ENCODE measurements at places on chromosomes 2 and 18.

DNA sequence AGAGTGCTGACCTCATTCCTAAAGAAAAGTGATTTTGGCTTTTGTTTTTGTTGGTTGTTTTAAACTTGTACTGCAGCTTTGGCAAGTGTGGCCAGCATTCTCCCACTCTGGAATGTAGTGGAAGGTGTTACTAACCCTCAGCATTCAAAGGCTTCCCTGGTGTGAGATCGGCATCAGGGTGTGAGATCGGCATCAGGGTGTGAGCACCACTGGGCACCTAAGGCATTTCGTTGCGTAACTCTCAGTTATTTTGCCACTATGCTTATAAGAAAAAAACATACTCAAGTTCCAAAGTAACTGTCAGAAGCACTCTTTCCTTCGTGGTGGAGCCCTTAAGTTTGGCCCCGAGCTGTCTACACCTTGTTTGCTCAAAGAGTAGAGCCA, 1.7 kb downstream of the CYBRD1 start:
- no peak for DNase-seq

- DNase-seq: no peak
These were observed 12.1 kb downstream of the SERTAD2 start for GRCh38 chr2:64641599-64641998.

- DNase-seq: no peak
These were observed 743 bp downstream of the HADHA start for GRCh38 chr2:26243470-26244308.

DNA sequence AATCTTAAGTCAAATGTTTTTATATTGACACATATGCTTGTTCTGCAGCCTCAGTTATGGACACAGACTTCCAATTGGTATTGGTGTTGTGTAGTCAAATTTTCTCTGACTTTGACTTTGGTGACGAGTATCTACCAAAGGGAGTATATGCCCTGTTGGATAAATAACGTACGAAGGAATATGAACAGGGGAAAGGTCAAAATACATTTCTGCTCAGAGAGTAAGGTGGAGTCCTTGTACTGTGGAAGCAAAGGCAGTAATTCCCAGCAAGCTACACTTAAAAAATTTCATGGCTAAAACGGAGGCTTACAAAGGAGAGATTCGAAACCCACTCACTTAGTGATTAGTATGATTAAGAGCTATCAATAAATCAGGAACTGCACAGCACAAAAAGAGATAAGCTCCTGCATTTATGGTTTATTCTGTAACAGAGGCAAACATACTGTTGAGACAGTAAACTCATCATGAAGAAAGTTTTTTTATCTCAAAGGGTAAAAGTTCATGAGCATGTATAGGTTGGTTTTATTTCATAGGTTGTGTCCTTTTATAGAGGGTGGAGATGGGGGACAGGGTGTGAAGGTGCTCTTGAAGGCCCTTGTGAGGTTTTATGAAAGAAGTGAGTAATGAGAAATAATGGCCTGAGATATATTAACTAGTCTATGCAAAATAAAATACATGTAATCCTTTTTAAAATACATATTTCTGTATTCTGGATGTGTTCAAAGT, 142.7 kb downstream of the CD226 start:
- DNase-seq: no peak

DNA sequence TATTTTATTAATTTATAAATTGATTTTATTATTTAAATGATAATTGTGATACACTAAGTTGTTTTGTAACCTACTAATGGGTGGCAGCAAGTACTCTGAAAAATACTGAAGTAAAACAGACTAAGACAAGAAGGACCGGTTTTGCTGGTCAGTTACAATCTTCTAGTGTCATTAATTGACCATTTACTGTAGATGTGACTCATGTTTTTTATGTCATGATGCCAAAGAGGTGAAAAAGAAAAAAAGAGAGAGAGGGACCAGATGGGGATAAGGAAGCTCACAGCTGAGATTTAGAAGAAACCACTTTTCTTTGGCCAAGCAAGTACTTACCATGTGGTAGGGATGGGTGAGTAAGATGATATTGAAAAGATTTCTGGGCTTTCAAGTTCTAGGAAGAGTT, 955.8 kb upstream of the LRRTM1 start:
- no peak for DNase-seq

DNA sequence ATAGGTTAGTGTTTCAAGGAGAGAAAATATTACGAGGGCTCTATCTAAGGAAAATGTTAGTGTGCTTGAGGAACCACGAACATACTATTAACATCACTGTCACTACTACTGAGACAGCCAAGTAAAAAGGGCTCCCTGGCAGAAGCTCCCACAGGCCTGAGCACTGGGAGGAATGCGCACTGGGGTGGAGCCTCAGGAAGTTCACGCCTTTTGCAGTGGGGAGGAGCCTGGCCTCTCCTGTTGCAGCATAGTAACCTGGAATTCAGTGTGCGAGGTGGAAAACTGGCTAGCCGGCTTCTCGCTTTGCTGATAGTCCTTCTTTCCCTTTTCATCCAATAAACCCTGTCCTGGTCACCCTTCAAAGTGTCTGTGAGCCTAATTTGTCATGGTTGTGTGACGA, 250.3 kb downstream of the ERBB4 start:
- no peak for DNase-seq

DNA sequence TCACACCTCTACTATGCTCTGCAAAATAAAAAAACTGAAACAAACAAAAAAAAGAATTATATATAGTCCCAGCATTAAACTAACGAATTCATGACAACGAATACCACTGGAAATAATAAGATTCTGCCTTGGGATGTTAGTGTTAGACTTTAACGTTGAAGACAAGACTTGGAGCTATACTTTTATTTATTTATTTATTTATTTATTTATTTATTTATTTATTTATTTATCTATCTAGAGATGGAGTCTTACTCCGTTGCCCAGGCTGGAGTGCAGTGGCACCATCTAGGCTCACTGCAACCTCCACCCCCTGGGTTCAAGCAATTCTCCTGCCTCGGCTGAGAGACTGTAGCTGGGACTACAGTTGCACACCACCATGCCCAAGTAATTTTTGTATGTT, 27.2 kb upstream of the PAPOLG start:
- no peak for DNase-seq

- no peak for DNase-seq
These were observed 140.1 kb upstream of the B3GNT2 start for GRCh38 chr2:62055724-62056336.

- DNase-seq: peak; percentile 49
These were observed 68.1 kb upstream of the PELI1 start for GRCh38 chr2:64212346-64212745.

GRCh38 chr18:50866765-50867164, 12.2 kb upstream of the ME2 start:
- DNase-seq: no peak
